ENCODE measurements at places on chromosomes 6 and 20.

- no peak for DNase-seq
Measured at GRCh38 chr20:15188415-15188814, 851.0 kb upstream of the FLRT3 start.

- no peak for DNase-seq
Measured at GRCh38 chr20:19616620-19617019, 141.4 kb upstream of the RIN2 start.

DNA sequence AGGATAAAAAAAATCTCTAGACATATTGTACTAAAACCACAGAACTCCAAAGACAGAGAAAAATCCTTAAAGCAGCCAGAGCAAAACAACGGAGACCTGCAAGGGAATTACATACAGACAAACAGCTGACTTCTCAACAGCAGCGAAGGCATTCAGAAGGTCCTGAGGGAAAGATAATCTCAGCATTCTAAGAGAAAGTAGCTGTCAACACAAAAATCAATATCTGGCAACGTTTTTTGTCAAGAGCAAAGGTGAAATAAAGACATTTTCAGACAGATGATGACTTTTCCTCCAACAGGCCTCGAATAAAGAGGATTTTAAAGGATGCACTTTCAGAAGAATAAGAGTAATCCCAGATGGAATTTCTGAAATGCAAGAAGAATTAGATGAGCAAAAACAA is 6.1 kb upstream of the SCGN start:
- no peak for DNase-seq

- DNase-seq: no peak
Measured at GRCh38 chr6:122838060-122838780, 49.2 kb downstream of the SMPDL3A start.

GRCh38 chr20:45173522-45173921 is 1.2 kb upstream of the PI3 start:
- DNase-seq: no peak
